ENCODE measurements at places on chromosomes 13 and 19.

- DNase-seq = no peak
Observed at GRCh38 chr19:28680111-28680510, 532.8 kb downstream of the UQCRFS1 start.

- DNase-seq = no peak
Observed at GRCh38 chr19:51781999-51782398, 13.0 kb upstream of the FPR3 start.

DNA sequence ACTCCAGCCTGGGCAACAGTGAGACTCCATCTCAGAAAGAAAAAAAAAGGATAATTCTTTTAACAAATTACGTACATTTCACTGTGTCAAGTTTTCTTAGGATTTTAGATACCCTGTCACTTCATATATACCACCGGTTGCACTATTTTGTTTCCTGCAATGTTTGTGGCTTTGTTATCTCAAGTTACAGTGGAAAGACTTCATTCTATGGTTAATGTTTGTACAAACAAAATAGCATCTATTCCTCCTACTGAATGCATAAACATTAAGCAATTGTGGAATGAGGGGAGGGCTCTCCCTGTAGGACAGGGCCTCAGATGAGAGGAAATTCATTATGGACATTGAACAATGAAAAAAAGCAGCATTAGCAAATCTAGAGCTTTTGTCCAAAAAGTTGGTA lies 120.1 kb downstream of the DNAJC3 start:
- DNase-seq = no peak

- DNase-seq = no peak
Observed at GRCh38 chr19:20287070-20287469, 120.1 kb downstream of the ZNF486 start.

DNA sequence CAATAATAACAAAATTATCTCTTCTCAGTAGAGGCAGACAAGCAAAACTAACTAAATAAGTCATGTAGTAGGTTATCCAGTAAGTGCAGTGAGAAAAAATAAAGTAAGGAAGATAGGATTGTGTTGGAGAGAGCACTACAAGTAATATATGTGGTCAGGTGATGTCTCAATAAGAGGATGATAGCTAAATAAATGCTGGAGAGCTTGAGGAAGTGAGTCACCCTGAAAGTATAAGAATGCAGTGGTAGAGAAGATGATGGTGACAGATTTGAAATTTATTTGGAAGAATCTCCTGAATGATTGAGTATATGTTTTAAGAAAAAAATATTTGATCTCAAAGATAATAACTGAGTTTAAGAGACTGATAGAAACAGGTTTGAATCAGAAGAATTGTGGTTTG lies 152.2 kb upstream of the PRR20A start:
- DNase-seq = no peak

DNA sequence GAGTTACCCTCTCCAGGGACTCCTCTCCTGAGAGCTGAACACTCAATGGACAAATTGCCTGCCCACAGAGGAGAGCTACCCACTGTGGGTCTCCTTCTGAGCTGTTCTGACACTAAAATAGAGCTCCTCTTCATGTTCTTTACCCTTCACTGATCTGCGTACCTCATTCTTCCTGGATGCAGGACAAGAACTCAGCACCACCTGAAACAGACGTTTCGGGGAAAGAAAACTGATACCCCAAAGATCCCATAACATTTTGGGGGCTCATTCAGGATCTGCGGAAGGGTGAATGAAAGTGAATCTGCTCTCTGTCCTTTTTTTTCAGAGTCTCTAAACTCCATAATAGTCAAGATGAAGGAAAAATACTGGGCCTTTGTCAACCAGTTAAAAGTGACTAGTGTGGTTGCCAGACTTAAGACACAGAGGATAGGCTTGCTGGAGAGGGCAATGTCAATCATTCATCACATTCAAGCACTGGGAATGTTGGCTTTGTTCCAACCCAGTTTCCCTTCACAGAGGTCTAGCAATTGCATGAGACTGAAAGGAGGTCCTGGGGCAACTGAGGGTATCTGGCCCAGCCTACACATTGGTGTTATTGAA lies 136.7 kb upstream of the SLITRK6 start:
- no peak for DNase-seq

DNA sequence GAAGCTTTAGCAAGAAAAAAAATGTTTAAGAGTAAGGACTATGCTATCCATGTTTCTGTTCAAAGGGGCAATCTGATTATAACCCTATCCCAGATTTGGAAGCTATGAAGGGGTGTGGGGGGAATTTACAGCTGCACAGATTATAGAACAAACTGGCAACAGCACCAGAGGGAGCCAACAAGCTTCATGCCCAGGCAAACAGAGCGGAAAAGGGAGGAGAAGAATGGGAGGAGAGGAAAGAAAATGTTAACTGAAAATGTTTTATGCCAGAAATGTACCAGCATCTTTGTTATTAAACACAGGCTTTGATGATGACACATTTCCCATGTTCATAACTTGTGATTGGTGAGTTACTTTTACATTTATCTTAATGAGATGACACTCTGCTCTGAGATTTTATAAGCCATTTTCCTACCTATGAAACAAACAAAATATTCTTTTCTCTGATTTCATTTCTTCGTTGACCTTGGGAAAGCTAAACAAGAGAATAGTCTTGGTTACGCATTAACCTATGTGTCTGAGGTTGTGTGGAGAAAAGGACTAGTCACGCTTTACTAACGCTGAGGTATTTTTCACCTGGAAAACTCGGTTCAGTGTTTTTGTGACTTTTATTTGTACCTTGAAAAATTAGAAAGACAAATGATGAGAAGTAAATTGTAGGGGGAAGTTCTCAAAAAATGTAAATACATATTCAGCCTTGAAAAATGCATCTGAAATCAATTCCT lies 235.8 kb upstream of the MIR17HG start:
- no peak for DNase-seq

- DNase-seq = no peak
Observed at GRCh38 chr19:1170938-1171754, 2.9 kb downstream of the SBNO2 start.

GRCh38 chr13:64371045-64371444 lies 2859.1 kb downstream of the PCDH9 start:
- no peak for DNase-seq

DNA sequence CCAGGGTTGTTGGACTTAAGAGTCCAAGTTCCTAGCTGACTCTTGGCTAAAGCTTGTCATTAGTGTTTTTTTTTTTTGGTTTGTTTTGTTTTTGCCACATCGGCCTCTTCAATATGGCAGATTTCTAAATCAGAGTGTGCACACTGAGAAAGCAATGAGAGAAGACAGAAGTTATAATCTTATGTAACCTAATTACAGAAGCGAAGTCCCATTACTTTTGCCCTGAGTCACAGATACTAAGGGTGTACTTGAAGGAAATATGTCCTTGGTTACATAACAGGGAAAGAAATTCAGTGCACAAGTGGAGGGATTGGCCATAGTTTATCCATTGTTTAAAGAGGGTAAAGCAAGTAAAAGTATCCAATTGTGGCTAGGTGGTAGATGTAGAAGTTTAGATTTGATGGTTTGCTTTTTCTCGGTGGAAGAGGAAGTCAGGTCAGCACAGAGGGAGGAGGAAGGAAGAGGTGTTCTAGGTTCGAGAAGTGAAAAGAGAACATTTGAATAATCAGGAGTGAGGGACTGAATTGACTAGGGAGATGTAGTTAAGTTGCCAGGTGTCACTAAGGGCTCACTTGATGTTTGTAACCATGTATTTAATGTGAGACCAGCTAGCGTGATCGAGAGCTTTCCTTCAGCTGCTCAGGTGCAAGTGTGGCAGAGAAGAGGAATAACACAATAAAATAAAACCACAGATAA lies 12.2 kb downstream of the GTF2F2 start:
- no peak for DNase-seq

- DNase-seq = no peak
Observed at GRCh38 chr13:64817691-64818090, 2412.4 kb downstream of the PCDH9 start.

GRCh38 chr19:38317104-38317612 lies 1.4 kb upstream of the YIF1B start:
- no peak for DNase-seq

DNA sequence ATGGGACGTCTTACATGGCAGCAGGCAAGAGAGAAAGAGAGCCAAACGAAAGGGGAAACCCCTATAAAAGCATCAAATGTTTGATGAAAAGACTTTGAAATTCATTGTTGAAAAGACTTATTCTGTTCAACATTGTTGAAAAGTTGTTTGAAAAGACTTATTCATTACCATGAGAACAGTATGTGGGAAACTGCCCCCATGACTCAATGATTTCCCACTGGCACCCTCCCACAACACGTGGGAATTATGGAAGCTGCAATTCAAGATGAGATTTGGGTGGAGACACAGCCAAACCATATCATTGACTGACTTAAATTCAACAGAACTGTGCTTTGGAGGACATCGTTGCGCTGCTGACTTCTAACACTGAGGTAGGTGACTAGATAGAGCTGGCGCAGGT lies 48.0 kb upstream of the RCBTB2 start:
- DNase-seq = no peak

DNA sequence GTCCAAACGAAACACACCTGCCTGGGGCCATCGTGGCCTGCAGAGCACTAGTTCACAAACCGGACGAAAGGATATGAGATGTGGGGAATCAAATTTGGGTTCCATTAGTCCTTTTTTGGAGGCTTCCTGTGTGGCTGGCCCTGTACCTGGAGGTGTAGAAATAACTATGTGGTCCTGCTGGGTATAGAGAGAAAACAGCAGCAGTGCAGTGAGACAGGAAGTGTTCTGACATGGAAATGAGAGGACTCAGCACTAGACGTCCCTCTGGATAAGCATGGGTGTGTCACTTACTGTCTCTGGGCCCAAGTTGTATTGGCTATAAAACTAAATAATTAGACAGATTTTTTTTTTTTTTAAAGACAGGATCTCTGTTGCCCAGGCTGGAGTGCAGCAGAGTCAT lies 12.3 kb downstream of the KDELR1 start:
- no peak for DNase-seq

GRCh38 chr13:24882665-24883064 lies 118.7 kb downstream of the RNF17 start:
- no peak for DNase-seq

DNA sequence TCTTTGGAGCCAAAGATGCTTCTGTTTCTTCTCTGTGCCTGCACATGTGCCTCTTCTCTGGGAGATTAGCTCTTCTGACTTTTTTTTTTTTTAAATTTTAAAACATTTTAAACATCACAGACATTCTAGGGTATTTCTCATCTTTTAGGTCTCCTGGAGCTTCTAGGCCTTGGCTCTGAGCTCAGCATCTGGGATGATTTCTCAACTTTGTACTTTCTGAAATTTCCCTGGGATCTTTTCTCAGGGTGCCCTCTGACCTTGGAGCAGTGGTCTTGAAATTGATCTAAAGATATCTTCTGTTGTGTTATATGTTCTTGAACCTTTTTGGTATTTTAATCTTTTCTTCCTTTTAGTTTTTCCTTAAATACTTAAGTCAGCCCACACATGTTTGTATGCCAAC lies 6.2 kb downstream of the WASF3 start:
- DNase-seq = no peak

DNA sequence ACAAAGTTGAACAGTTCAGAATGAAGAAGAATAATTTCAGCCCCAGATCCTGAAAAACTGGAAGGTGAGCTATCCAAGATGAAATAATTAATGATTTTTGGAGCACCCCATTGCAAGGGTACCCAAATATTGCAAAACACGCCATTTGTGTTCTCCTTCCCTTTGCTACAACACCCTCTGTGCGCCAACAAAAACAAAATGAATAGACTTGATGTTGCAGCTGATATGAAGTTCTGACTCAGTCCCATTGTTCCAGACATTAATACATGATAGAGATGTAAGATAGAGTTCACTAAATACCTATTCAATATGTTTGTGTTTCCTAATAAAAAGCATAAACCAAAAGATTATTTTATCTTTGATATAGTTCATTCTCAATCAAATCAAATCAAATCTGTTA lies 287.5 kb upstream of the SOX21 start:
- DNase-seq = no peak

- DNase-seq = no peak
Observed at GRCh38 chr13:80551650-80552497, 210.9 kb upstream of the SPRY2 start.

GRCh38 chr13:111267784-111268183 lies 52.7 kb upstream of the TEX29 start:
- DNase-seq = no peak

- DNase-seq = no peak
Observed at GRCh38 chr13:40910324-40911050, 108.6 kb downstream of the ELF1 start.

Data from activated CD4-positive, alpha-beta T cell treated with anti-CD3 and anti-CD28 coated beads, Interleukin-2, amount 50 U/mL, for 4 hours (primary cell).